Stimulated activated effector memory CD8-positive, alpha-beta T cell treated with anti-CD3 and anti-CD28 coated beads, Interleukin-12 subunit alpha, Interleukin-12 subunit beta, amount 100 ng/mL, for 72 hours (primary cell): ENCODE measurements at places on chromosomes 3 and 15.

DNA sequence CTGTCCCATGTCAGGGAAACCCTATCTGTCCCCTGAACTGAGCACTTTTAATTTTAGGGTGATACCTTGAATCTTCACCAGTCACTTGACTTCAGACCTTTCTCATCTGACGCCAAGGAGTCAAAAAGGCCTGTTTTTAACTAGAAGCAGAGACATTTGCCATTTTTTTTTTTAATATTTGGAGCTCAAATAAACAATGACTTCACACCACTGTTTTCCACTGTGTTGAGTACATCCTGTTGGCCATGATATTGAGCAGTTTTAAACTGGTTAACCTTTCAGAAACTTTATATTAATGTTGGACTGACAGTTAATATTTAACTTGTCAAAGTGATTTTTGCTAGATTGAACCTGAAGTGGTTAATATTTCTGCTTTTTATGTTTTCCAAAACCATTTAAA lies 28.2 kb downstream of the DAG1 start:
- DNase-seq: no peak

DNA sequence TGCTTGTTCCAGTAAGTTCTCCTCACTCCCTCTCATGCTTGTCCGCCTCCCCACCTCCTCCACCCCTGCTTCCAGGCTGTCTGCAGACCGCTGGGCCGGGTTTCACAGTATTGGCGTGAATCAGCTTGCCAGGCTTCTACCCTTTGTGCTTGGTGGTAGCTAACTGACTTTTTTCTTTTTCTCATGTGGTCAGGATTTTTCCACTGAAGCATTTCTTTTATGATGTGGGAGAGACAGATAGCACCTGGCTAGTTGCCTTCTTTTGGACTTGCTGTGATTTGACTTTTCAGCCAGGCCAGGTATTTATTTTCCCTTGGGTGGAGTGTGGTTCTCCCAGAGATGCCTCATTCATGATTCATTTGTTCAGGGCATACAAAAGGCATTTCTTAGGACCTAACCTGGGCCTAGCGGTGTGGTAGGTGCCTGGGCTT lies 60.6 kb downstream of the ST6GAL1 start:
- DNase-seq: no peak

DNA sequence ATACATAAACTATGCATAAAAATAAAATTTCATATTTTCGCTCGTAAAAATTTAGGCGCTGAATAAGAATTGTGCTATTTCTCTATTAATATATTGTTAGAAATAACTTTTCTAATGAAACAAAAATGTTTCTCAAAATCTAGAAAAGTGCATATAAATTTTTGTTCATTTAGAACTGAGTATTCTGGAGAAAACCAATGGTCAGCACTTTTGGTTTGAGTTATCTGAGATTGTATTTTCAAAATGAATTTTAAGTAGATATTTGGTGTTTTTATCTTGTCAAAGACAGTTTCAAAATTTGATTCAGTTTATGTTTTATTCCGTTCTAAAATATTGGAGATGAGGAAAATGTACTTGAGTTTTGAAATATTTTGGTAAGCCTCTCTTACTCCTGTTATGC lies 13.9 kb downstream of the MYNN start:
- no peak for DNase-seq

GRCh38 chr3:152109038-152109437 lies 159.7 kb upstream of the MBNL1 start:
- no peak for DNase-seq
